ENCODE measurements at places on chromosomes 13 and 19.

DNA sequence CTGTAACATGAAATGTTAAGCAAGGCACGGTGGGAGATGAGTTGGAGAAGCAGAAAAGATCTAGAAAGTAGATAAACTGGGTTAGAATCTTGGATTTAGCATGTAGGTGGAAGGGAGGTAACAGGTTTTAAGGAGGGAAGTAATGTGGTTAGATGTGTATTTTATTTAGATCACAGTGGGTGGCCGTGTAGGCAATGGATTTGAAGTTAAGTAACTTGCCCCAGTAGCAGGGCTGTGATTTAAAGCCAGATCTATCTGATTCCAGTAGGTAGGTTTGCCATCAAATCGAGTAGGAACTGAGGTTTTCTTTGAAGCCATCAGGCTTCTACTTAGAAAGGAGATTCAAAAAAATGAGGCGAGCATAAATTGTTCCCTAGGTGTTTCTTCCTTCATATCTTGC, 50.6 kb upstream of the IL17D start:
- no peak for DNase-seq

- DNase-seq = no peak
These were observed 19.4 kb upstream of the GSX1 start for GRCh38 chr13:27772651-27773425.

GRCh38 chr19:13417054-13417453, 89.2 kb downstream of the CACNA1A start:
- DNase-seq = no peak

DNA sequence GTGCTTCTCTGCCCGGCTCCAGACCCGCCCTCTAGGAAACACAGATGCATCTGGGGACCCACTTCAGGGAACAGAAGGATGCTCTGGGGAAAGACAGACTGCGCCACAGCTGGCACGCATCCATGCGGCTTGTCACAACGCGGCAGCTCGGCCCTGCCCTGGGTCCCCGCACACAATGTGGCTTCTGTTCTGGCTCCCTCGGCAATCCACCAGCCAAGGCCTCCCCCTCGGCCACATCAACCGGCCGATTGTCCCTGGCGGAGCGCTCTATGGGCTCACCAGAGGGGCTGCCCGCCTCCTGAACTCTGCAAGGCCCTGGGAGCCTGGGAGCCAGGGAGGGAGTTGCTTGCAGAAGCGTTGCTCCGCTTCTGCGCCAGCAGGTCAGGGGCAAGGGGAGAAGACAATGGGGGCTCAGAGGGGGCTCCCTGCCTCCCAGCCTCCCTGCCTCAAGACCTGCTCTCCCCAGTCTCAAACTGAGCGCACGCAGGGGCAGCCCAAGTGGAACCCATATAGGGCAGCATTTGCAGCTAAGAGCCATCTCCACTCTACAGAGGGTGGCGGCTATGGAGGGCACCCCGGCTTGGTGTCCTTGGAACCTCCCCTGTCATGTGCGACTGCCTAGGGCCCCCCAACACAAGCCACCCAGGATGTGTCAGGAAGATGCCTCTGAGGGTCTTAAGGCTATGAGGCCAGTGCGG, 37.9 kb downstream of the MLLT1 start:
- DNase-seq = no peak

All from activated T-helper 1 cell treated with Interleukin-2 at 50 U/mL for 16 hours (primary cell).